Immature natural killer cell (primary cell): ENCODE measurements at places on chromosomes 6 and 20.

DNA sequence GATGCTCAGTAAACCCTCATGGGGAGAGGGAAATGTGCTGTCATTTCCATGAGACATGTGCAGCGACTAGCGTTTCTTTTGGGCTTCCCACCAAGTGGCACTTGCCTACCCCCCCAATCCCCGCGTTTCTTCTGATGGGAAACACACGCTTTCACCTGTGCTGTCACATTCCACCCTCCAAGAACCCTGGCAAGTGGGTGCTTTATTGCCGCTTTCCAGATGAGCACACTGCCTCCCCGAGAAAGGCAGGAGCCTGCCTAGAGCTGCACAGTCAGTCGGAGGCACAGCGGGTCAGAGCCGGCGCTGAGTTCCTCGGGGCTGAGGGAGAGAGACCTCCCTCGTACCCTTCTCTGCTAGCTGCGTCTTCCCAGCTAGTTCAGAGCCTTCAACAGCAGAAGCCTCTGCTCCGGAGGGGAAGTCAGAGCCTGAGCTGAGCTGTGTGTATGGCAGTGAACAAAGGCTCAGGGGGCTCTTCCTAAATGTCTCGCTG is 12.3 kb upstream of the CCDC167 start:
- no peak for DNase-seq

- no peak for DNase-seq
Observed at GRCh38 chr6:67825201-67825895, 809.7 kb upstream of the ADGRB3 start.

DNA sequence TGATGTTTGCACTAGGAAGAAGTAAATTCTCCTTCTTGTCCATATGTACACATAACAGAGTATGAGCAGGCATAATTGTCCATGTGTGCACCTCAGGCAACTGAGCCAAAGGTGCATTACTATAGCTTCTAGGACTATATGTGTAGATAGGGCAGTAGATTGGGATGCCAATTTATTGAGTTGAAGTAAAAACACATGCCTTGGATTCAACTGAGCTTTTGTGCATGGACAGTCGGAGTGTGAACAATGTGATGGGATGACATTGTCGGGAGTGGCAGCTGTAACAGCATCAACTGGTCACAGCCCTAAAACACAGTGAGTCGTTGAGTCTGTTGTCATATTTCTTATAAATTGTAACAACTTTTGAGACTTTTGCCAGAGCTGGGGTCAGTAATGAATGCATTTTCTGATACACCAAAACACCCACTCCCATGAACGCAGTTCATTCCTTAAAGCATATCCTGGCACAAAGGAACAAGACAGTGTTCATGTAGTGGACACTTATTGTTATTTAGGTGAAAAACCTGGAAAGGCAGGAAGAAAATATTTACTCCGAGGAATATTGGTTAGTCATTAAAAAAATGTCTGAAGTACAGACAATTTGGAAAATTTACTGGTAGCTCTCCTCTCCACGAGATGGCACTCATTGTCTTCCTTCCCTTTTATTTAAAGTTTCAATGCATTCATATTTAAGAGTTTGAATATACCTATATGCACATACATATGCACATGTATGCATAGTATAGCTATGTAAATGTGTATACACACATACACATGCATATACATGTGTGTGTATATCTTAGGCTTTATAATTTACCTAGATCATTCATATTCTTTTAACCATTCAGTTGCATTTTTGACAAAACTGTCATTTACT is 302.0 kb upstream of the STXBP5 start:
- no peak for DNase-seq

DNA sequence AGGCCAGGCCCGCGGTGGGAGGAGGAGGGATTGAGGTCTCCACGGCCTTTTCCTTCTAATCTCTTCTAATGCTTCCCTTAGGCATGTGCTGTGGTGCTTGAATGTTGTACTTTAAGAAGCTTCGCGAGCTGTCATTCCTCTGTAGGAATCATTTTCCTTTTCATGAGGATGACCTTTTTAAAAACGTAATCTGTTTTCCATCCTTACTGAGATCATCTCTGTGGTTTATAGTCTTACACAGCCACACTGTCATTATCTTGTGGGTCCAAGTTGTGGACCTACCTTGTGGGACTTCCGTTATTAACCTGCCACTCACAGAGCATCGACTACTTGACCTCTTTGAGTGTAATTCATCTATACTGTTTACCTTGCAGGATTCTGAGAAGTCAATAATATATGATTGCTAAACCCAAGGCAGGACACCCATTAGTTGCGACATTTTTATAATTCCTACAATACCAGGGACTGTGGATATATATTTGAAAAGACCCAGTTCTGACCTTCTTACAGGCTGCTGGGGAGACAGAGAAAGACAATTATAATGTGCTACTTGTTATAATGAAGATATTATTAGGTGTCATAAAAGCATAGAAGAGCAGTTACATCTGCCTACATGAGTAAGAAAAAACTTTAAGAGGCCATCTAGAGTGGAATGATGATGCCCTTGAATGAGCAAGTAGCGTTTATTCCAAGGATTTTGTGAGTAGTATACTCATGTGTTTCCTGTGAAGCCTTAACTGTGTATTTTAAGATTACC is 842 bp downstream of the SLC25A27 start:
- no peak for DNase-seq

- no peak for DNase-seq
Observed at GRCh38 chr6:33317419-33317668, 200 bp downstream of the ZBTB22 start.

- DNase-seq: no peak
Observed at GRCh38 chr20:41889844-41890224, 271.7 kb upstream of the CHD6 start.

DNA sequence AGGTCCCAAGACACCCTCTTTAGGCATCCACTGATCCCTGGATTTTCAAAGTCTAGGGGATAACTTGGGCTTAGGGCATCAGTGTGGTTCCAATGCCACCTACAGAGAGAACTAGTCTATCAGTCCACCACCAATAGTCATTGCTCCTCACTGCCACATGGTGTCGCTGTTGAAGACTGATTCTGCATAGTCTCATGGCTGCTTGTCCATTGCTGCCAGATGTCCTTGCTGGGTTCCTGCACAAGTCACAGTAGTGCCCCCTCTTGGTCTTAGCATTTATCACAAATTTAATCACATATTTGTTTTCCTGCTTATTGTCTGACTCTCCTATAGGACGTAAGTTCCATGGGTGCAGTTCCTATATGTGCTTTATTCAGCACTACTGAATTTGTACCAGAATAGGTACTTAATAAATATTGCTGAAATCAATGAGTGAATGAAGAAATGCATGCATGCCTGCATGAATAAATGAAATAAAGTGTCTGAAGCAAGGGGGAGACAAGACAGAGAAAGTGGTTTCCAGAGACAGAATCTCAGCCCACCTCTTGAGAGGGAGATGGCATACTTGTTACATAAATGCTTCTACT is 45.9 kb upstream of the RALY start:
- peak; percentile 24 for DNase-seq

GRCh38 chr6:168699631-168700295 is 258.8 kb downstream of the SMOC2 start:
- DNase-seq: no peak

DNA sequence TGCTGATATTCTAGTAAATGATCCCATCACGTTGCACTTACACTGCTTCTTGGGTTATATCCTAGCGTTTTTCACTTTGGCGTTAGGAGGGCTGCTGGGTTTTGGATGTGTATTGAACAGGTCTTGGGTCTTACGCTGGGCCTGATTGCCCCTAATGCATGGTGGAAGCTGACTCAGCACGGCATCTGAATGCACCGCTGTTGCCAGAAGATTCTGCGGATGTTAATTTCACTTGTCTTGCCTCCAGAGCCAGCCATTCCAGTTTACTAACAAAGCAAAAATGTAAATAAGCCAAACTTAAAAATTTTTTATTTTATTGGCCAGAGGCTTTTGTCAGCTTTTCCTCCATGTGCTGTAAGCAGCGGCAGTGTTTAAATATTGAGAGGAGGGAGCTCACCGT is 233.5 kb downstream of the TMEM242 start:
- no peak for DNase-seq

DNA sequence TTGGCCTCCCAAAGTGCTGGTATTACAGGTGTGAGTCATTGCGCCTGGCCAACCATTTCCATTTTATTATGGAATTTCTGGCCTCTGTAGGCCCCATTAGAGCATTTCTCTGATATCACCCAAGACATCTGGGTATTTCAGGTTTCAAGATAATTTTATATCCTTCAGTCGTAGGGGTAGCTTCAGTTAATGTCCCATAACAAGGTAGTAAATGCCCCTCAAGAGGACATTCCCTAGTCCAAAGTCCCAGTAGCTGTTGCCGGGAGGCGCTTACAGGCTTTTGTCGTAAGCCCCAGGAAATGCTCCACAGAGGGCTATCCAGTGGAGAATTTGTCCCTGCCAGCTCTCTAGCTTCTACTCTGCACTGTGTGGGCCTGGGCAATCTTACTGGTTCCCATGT is 24.4 kb downstream of the EFCAB8 start:
- no peak for DNase-seq

DNA sequence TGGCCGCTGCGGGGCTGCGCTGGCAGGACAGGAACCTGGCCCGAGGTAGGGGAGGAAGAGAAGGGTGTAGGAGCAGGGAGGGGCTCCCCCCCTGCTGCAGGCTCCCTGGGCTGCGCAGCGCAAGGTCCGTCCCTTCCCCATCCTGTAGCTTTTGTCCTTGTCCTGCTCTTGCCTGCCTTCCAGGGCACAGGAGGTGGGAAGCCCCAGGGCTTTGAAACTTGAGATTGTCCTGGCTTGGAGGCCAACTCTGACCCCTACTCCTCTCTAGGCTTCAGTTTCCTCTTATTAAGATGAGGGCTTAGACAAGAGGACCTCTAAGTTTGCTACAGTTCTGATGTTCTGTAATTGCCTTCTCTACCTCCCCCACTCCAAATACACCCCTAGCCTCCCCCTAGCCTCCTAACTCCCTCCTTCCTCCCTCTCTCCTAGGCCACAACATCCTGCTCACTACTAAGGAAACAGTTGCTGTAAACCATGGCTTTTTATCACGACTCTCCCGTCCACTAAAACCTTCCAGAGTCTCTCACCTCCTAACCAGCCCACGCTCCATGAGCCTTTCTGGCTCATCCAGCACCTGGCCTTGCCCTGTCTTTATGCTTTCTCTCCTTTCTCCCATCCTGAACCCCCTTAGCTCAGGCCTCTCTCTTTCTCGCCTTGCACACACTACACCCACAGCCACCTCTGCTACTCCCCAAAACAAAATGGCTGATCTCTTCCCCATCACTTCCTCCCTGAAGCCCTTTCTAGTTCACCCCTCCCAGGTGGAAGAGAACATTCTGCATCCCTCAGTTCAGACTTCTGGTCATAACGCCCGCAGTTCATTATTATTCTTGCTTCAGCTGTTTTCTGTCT is 10.2 kb downstream of the UNC5CL start:
- peak; percentile 6 for DNase-seq

GRCh38 chr6:133223452-133224029 is 17.6 kb upstream of the EYA4 start:
- DNase-seq: no peak

DNA sequence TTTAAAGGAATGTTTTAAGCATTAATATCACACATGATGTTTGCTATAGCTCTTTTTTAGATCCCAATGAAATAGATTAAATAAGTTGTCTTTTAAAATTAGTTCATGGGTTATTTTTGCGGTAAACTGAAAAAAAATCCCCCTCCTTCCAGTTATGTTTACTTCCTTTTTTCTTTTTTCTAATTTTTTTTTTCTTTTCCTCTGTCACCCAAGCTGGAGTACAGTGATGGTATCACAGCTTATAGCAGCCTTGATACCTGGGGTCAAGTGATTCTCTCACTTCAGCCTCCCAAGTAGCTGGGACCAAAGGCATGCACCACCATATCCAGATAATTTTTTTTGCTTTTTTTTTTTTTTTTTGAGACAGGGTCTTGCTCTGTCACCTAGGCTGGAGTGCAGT is 17.8 kb upstream of the SCAF8 start:
- no peak for DNase-seq

DNA sequence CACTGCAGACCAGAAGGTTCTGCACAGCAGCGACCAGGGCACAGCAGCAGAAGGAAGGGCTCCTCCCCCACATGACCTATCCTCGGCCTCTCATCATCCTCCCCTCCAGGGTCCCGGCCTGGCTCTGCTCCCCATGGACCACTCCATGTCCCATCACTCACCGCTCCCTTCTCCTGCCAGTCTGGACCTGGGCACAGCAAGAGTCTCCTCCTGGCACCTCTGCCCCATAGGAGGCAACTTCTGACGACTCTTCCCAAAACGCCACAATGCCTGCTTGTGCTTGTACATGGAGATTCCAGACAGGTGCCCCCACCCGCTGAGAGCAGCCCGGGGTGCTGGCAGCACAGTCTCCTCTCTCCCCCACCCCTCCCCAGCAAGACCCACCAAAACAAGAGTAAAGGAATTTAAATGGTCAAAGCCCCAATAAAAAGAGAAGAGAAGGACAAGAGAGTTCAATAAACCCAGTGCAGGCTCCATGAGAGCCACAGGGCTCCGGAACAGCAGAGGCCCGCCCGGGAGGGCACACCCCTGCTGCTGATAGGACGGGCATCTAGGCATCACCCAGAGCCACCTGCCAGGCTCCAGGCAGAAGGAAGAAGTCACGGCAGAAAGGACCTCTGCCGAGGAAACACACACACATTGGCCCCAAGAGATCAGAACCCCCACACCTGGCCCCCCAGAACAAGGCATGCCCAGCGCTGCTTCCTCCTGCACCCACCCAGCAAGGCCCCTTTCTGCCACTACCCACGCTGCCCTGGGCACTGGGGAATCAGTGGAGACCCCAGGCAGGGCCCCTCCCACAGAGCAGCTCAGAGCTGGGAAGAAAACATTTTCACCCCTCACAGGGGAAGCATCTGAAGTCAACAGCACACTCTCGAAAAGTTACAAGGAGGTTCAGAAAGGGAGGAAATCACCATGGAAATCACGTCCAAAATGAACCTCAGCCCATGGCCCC is 15.2 kb downstream of the TAF4 start:
- no peak for DNase-seq

DNA sequence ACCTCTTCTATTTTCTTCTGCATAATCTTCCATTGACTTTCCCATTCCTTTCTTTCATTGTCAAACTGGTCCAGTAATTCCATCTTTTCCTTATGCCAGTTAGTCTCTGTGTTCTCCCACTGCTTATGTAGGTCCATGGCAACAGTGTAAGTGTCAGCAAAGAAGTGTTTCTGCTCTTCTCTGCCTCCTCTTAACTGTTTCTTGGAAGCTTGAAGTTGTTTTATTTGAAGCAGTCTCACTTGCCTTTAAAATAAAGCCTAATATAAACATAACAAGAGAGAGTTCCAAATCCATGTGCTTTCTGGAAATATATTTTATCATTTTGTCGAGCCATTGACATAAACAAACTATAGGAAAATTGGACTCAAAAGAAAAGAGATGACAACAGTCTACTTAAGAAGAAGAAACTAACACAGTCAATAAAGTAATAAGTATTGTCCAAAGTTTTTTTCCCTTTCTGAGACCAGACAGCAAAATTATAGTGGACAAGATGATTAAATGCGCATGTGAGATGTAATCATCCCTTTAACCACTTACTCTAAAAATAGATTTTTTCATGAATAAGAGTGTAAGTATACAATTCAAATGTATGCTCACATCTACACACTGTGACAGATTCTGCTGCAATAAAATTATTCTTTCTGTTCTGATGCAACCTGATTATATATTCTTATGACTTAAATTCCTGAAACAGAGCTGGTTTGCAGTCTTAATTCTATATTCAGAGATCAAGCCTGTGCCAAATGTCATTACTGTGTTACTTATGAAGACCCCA is 5.2 kb downstream of the KIAA0408 start:
- DNase-seq: no peak
